ENCODE measurements at places on chromosomes 3 and 15.
A peak's percentile ranks its signal among the peaks of the same experiment; 100 is the strongest.

DNA sequence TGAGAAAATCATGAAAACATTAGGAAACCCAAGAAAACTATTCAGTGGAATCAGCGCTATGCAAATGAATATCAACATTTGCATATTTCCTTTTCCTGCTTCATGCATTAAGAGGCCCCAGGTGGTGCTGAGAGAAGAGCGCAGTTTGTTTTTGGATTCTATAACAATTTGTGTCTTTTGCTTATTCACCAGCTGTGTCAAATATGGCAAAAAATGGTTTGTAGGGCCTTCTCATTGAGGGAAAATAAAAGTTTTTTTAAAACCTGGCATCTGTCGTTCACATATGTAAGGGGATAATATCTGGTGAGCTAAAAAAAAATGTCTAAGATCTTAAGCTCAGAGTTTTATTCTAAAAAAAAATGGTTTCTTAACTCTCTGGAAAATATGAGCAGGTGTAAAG lies 122.5 kb upstream of the ROBO2 start:
- no peak for DNase-seq

- DNase-seq = peak; percentile 61
Observed at GRCh38 chr15:33722005-33722672, 246.2 kb upstream of the CHRM5 start.

GRCh38 chr3:170154084-170154483 lies 27.4 kb downstream of the PHC3 start:
- DNase-seq = peak; percentile 42

GRCh38 chr3:127870156-127870555 lies 44.9 kb upstream of the KBTBD12 start:
- no peak for DNase-seq
